GM12878 (cell line): ENCODE measurements at places on chromosomes 5 and 9. TPM values are rescaled to one million over a fixed set of nuclear protein-coding genes. Genes with fewer than 3 reads are reported as not detected.
A peak's percentile ranks its signal among the peaks of the same experiment; 100 is the strongest.

- no peak overlapping the region for H3K27ac ChIP-seq
- no peaks in the 10 kb centered on the region for H3K27me3 ChIP-seq
- DNase-seq, result no peak
- H3K36me3 ChIP-seq, result no peaks in the 10 kb centered on the region
- H3K4me3 ChIP-seq, result no peak overlapping the region
Measured at GRCh38 chr5:153774686-153775085, 264.0 kb downstream of the FAM114A2 start.

GRCh38 chr5:64685866-64686265 is 4.4 kb upstream of the SHISAL2B start:
- no peak for DNase-seq
- no peaks in the 10 kb centered on the region for H3K36me3 ChIP-seq
- H3K4me1 ChIP-seq, result no peaks in the 10 kb centered on the region
- H3K27ac ChIP-seq, result no peak overlapping the region
- H3K27me3 ChIP-seq, result peaks cover 7% of the 10 kb centered on the region

The PCDHB5 gene
- 0.09 TPM in 1 of 2 replicates, not detected in the other for polyA plus RNA-seq

The PCDHB16 gene
- not detected in 2 replicates for polyA plus RNA-seq

The PCDHB8 gene
- not detected in 2 replicates for polyA plus RNA-seq

The SLC6A19 gene
- not detected in 2 replicates for polyA plus RNA-seq

GRCh38 chr5:55306641-55307382 is 682 bp downstream of the DHX29 start:
- peak overlapping the region; percentile 85 for H3K4me3 ChIP-seq
- DNase-seq, result no peak
- H3K36me3 ChIP-seq, result peaks cover 2% of the 10 kb centered on the region; the same call in 1 of the 2 replicates
- no peaks in the 10 kb centered on the region for H3K4me1 ChIP-seq

- no peak overlapping the region for H3K27ac ChIP-seq
- H3K27me3 ChIP-seq, result no peaks in the 10 kb centered on the region
- H3K36me3 ChIP-seq, result peaks cover 4% of the 10 kb centered on the region
Measured at GRCh38 chr5:159018855-159019254, 80.9 kb downstream of the EBF1 start.

The PPP3R2 gene
- polyA plus RNA-seq, result not detected in 2 replicates
